ENCODE measurements at places on chromosomes 1 and 21.

- no peak for DNase-seq
Measured at GRCh38 chr1:116314305-116314919, 58.6 kb upstream of the ATP1A1 start.

- DNase-seq: no peak
Measured at GRCh38 chr21:29181799-29182470, 51.5 kb downstream of the MAP3K7CL start.

DNA sequence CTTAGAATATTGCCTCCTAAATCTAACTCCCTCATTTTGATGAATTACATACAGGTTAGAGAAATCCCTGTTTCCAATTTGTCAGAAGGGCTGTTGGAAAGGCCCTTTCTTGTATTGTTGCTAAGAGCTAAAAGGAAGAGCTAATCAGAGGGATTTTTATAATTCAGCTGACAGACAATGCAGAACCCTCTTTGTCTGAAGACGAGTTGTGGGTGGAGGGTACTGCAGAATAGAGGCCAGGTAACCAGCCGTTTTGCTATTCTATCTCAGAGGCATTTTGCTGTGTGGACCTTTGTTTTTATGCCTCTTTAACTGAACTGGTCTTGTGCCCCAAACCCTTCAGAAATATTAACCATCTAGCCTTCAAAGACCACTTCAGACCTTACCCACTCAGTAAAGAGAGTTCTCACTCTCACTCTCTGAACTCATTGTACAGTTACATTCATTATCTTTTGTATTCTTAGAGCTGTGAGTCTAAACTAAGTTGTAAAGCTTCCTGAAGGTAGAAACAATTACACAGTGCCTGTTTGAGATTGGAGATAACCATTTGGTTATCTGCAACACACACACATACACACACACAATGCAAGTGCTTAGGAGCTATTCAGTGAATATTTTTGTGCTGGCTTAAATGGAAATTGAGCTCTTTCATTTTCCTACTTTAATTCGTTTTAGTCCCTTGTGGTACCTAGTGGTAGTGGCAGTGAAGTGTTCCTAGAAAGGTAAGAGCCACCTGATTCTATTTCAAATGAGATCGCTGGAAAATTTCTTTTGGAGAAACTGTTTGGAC is 19.7 kb downstream of the KPNA6 start:
- DNase-seq: no peak

DNA sequence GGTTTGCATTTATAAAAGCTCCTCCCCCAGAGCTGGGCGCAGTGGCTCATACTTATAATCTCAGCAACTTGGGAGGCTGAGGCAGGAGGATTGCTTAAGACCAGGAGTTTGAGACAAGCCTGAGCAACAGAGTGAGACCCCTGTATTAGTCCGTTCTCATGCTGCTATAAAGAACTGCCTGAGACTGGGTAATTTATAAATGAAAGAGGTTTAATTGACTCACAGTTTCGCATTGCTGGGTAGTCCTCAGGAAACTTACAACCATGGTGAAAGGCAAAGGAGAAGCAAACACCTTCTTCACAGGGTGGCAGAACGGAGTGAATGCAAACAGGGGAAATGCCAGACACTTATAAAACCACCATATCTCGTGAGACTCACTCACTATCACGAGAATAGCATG is 52.5 kb downstream of the ZNF684 start:
- DNase-seq: no peak

GRCh38 chr1:233790662-233791371 is 113.7 kb upstream of the SLC35F3 start:
- DNase-seq: no peak

DNA sequence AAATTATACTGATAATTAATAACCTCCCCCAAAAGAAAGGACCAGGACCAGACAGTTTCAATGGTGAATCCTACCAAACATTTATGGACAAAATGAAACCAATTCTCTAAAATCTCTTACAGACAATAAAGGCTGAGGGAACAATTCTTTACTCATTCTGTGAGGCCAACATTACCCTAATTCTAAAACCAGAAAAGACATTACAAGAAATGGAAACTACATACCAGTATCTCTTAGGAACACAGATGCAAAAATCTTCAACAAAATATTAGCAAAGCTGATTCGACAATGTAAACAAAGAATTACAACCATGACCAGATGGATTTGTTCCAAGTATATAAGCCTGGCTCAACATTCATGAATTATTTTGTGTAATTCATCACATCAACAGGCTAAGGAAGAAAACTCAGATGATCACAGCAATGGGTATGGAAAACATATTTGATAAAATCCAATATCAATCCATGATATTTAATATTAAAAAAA is 8.6 kb downstream of the TMED5 start:
- no peak for DNase-seq

Data from stimulated activated naive CD4-positive, alpha-beta T cell (primary cell).